ENCODE measurements at places on chromosomes 3 and 15. TPM values are rescaled to one million over a fixed set of nuclear protein-coding genes. Genes with fewer than 3 reads are reported as not detected.

IDH3A gene
- 45.7 TPM for polyA plus RNA-seq

CLDN18 gene
- 0.62 TPM for polyA plus RNA-seq

C3orf85 gene
- 0.32 TPM for polyA plus RNA-seq

MASP1 gene
- 0.18 TPM for polyA plus RNA-seq

GP9 gene
- polyA plus RNA-seq = 0.02 TPM

DNA sequence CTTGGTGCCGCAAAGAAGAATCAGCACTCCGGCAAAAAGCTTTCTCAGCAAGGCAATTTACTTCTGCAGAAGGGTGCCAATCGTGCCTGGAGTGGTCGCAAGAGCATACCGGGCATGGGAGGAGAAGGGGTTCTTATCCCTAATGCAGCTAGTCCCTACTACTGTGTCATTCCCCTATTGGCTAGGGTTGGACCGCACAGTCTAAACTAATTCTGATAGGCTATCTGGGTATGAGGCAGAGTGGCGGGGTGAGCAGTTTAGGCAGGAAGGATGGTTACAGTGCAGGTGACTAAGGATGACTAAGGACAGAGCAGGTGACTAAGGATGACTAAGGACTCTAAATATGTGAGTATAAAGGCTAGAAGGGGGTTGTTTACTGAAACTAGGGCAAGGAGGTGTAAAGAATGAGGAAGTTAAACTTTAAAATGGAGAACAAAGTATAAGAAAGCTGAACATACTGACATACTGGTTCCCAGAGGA, 52.9 kb downstream of the PGBD4 start:
- H3K4me1 ChIP-seq = no peaks in the 10 kb centered on the region
- H3K27me3 ChIP-seq = no peaks in the 10 kb centered on the region
- no peak overlapping the region for H3K27ac ChIP-seq
- H3K4me3 ChIP-seq = no peak overlapping the region
- peaks cover 17% of the 10 kb centered on the region for H3K36me3 ChIP-seq

DNA sequence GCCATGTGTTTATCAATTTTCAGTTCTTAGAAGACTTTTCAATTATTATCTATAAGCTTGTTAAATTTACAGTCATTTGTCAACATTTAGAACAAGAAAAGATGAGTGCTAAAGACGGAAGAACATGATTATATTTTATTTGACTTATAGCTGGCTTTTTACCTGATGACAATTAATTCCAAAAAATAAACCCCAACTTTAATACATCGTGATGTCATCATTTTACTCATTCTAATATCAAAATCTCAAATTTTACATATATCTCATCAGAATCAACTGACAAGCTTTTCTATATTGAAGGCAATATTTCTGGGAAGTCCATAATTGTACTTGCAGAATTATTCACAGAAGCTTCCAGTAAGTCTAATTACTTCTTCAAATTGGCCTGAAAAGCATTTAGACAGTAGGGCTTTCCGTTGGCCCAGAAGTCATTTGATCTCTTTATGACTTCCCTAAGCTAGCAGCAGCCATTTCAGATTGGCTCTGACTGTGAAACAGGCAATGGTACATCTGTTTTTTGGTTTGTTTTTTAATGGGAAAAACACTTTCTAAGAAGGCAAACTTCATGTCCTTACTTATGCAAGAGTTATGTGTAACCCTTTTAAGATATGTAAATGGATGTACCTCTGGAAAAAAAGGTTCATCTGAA, 234.7 kb upstream of the PLSCR5 start:
- H3K4me3 ChIP-seq = no peak overlapping the region
- DNase-seq = no peak
- H3K4me1 ChIP-seq = no peaks in the 10 kb centered on the region
- H3K27me3 ChIP-seq = no peaks in the 10 kb centered on the region
- H3K27ac ChIP-seq = no peak overlapping the region

DNA sequence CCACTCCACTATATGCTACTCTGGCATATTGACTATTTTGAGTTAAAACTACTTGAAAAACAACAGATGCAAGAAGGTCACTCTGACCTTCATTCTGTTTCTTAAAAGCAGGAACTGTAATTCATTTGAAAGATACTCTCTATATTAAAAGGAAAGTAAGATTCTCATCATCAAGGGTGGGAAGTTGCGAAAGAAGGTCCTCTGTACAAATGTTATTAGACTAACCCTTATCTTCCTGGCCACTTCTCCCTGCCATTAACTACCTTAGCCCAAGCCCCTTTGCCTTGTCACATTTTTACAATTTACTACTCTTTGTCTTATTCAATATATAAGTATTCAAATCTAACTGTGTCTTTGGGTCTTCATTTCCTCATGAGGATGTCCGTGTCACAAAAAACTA, 16.1 kb downstream of the SIDT1 start:
- no peak overlapping the region for H3K4me3 ChIP-seq
- no peaks in the 10 kb centered on the region for H3K36me3 ChIP-seq
- H3K27ac ChIP-seq = no peak overlapping the region
- no peaks in the 10 kb centered on the region for H3K27me3 ChIP-seq
- H3K4me1 ChIP-seq = no peaks in the 10 kb centered on the region
- DNase-seq = no peak

DNA sequence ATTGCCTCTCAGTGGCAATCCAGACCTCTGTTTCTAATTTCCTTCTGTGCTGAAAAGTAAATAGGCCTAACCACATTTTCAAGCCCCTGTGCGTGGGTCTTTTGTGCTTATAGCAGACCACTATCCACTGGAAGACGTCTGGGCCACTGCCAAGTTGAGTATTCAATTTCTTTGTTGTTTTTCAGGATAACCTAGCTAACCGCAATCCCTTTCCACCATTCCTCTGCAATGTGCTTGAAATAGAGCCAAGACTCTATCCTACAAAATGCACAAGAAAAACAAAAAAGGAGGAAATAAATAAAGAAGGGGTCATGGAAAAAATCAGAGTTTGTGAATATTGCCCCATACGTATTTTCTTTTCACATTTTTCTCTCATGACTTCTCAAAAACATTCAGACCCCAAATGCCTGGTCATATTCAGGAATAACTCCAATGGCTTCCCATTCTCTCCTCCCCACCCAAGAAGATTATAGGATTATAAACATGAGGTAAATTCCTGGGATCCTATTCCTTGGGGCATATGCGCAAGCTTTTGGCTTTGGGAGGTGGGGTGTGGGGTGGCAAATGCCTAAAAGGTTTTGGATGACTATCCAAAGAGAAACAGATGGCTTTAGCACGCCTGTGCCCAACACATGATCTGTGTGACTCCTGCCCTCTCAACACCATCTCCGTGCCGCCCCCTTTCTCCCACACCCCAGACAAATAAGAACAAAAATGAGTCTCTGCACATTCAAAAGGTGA, 217.9 kb upstream of the THBS1 start:
- H3K27ac ChIP-seq = peak overlapping the region; percentile 26
- no peak overlapping the region for H3K4me3 ChIP-seq
- no peak for DNase-seq
- H3K36me3 ChIP-seq = no peaks in the 10 kb centered on the region
- H3K4me1 ChIP-seq = peaks cover 7% of the 10 kb centered on the region
- no peaks in the 10 kb centered on the region for H3K27me3 ChIP-seq

DNA sequence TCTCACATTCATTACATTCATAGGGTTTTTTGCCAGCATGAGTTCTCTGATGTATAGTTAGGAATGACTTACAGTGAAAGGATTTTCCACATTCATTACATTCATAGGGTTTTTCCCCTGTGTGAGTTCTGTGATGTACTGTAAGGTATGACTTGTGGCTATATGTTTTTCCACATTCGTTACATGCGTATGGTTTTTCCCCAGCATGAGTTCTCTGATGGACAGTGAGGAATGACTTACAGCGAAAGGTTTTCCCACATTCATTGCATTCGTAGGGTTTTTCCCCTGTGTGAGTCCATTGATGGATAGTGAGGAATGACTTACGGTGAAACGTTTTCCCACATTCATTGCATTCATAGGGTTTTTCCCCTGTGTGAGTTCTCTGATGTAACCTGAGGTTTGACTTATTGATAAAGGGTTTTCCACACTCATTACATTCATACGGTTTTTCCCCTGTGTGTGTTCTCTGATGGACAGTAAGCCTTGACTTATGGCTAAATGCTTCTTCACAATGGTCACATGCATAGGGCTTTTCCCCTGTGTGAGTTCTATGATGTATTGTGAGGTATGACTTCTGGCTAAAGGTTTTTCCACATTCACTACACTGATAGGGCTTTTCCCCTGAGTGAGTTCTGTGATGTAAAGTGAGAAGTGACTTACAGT, 47.4 kb downstream of the ZNF717 start:
- no peaks in the 10 kb centered on the region for H3K4me1 ChIP-seq
- DNase-seq = no peak
- no peak overlapping the region for H3K27ac ChIP-seq
- peaks cover 6% of the 10 kb centered on the region for H3K36me3 ChIP-seq
- no peak overlapping the region for H3K4me3 ChIP-seq

DNA sequence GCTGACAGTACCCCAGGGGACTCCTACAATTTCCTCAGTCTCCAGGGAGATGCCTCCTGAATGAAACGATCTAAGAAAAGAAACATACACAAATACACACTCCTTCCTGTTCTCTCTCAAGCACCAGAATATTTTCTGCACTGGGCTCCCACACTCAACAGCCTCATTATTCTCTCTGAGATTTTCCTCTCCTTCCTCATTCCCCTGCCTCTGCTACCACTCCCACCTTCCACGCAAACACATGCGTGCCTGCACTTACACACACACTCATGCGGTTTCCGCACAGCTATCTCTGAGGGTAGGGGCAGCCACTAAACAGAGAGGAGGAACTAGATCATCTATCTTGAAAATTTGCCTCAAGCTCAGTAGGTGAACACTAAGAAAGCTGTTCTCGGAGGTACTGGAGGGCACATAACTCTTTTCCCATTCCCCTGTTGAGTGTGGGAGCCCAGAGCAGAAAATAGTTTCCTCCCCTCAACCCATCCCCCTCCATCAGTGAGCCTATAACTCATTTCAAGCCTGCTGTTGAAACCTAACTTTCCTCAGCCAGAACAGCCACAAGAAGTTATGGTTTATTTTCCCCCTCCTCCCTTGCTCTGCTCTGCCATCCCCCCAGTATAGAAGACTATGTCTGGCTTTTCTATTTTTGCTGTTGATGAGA, 30.5 kb upstream of the TIPARP start:
- H3K4me1 ChIP-seq = peaks cover 18% of the 10 kb centered on the region
- no peak overlapping the region for H3K27ac ChIP-seq
- no peaks in the 10 kb centered on the region for H3K36me3 ChIP-seq
- no peaks in the 10 kb centered on the region for H3K27me3 ChIP-seq
- peak; percentile 47 for DNase-seq

GRCh38 chr3:32495609-32496008, 7.0 kb downstream of the CMTM6 start:
- no peaks in the 10 kb centered on the region for H3K36me3 ChIP-seq
- H3K4me3 ChIP-seq = no peak overlapping the region
- H3K4me1 ChIP-seq = no peaks in the 10 kb centered on the region
- no peaks in the 10 kb centered on the region for H3K27me3 ChIP-seq
- no peak overlapping the region for H3K27ac ChIP-seq

GRCh38 chr15:43845421-43845820, 18.6 kb downstream of the WDR76 start:
- no peak for DNase-seq
- H3K36me3 ChIP-seq = peaks cover 33% of the 10 kb centered on the region
- no peak overlapping the region for H3K4me3 ChIP-seq
- no peaks in the 10 kb centered on the region for H3K27me3 ChIP-seq
- no peak overlapping the region for H3K27ac ChIP-seq

GRCh38 chr3:52742418-52743041, 28.2 kb downstream of the NEK4 start:
- H3K4me1 ChIP-seq = no peaks in the 10 kb centered on the region
- no peak overlapping the region for H3K27ac ChIP-seq
- no peak overlapping the region for H3K4me3 ChIP-seq
- peak; percentile 36 for DNase-seq

- H3K36me3 ChIP-seq = no peaks in the 10 kb centered on the region
- peaks cover 5% of the 10 kb centered on the region for H3K4me1 ChIP-seq
- no peaks in the 10 kb centered on the region for H3K27me3 ChIP-seq
These were observed 26.3 kb downstream of the ALS2CL start for GRCh38 chr3:46667061-46667621.

Data from thymus (tissue), 14 donors.